ENCODE measurements at places on chromosomes 6 and 20.
A peak's percentile ranks its signal among the peaks of the same experiment; 100 is the strongest.

GRCh38 chr20:61330441-61330840 lies 78.4 kb downstream of the CDH4 start:
- DNase-seq, result no peak

DNA sequence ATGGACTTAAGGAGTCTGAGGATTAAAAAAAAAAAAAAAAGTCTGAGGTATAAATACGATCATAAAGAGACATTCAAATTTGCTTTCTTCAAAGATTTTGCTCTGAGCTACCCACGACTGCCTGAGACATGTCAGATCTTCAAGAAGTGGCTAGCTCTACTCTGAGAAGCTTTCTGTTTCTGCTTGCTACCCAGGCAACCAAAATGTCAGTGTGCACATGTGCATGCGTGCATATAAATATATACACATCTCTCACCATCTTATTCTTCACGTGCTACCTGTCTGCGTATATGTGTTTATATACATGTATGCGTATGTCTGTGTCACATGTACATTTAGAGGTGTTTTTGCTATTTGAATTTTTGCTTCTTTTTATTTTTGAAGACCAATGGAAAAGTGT lies 299.6 kb upstream of the STXBP5 start:
- DNase-seq, result no peak

DNA sequence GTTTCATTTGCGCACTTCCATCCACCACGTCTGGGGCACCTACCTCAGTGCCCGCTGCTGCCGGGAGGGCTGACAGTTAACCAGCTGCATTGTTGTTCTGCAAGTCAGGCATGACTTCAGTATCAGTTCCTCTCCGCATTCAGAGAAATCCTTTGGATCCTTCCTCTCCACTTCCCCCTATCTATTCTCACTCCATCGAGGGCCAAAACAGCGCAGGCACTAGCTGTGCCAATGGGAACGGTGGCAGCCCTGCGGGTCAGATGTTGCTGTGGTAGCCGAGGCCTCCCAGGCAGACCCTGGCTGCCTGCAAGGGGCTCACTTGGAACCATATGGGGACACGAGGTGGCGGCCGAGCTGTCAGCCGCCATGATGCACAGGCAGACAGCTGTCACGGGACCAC lies 64.2 kb upstream of the INSM1 start:
- no peak for DNase-seq

DNA sequence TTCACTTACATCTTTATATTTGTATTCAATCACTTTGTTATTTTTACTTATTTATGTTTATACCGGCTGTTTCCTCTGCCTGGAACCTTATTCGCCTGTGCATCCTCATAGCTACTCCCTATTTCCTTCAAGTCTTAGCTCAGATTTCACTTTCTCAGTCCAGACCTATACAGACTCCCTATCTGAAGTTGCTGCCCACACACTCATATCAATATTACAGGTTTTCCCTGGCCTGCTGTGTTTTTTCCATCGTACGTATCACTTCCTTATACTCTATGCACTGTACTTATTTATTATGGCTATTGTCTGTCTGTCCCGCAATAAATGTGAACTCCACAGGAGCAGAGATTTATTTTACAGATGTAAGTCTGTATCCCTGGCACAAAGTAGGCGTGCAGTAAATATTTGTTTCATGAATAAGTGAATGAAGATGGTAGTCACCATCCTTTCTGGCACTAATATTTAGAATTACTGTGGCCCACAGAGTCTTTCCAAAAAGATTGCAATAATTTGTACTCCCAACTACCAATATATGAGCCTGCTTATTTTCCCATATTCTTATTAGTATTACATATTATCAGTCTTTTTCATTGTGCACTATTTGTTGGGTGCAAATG lies 64.9 kb downstream of the TNFAIP3 start:
- DNase-seq, result no peak

GRCh38 chr6:69162811-69163210 lies 527.7 kb downstream of the ADGRB3 start:
- DNase-seq, result no peak

DNA sequence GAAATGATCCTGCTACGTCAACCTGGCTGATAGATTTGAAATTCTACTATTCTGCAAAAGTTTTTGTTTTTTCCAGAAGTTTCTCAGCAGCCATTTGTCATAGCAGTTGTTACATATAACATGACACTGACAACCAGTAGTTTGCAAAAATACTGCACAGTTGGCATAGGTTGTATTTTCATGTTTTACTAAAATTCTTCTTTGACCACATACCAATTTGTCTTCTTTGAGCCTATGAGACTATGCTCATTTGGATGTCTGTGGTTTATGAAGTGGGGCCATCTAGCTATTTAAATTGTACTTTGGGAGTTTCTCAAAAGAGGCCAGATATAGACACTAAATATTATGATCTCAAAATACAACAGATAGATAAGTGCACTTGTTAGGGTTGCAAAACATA lies 104.9 kb upstream of the PREP start:
- no peak for DNase-seq

- no peak for DNase-seq
Measured at GRCh38 chr6:143692696-143693095, 14.9 kb downstream of the PHACTR2 start.

DNA sequence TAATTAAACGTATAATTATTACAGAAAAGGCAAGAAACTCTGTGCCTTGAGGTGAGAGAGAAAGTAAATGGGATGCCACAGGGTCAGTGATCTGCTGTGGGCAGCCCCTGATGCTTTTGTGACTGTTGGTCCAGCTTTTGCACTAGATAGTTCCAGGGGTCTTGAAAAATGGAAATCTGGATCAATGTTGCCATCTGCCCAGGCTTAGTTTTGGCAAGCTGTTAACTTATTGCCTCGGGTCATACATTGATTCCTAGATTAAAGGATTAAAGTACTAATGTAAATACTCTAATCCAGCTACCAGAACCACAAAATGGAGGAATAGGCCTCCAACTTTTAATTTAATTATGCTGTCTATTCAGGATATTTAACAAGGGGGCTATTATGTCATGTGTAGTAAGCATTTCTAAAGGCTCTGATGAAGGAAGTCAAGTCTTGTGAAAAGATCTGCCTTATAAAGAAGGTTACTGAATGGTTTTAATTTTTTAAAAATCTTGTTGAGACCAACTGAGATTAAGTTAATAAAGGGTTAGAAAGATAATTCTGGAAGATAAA lies 376.0 kb upstream of the HS3ST5 start:
- no peak for DNase-seq

GRCh38 chr6:32047084-32047478 lies 8.9 kb downstream of the CYP21A2 start:
- DNase-seq, result peak; percentile 84

DNA sequence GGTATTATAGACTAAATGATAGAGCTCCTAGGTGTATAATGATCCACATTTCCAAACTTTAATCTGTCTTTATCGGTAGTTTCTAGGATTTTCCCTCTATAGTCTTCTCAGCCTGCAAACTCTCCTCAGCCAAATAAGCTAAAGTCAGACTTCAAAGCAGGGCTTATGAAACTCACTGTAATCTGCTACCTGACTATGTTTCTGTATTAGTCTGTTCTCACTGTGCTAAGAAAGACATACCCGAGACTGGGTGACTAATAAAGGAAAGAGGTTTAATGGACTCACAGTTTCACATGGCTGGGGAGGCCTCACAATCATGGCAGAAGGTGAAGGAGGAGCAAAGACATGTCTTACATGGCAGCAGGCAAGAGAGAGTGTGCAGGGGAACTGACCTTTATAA lies 928.7 kb upstream of the ADGRB3 start:
- DNase-seq, result no peak

DNA sequence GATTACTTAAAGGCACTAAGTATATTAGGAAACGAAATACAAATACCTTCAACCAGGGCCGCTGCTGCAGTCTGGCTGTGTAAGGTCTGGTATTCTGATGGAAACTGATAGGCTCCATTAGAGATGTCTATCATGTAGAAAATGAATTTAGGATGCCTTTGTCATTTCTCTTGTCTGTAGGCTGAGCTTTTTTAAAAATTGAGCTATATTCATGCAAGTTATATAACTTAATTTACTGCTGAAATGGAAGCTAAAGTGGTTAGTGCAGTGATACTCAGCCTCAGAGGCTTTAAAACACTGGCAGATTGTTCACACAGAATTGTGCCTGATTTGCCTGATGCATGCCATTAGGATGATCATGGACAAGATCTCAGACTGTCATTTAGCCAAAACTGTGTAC lies 286.2 kb upstream of the QKI start:
- DNase-seq, result no peak

GRCh38 chr6:156554160-156554559 lies 223.0 kb upstream of the ARID1B start:
- DNase-seq, result no peak

- peak; percentile 89 for DNase-seq
Measured at GRCh38 chr6:112337209-112337638, 9.9 kb upstream of the RFPL4B start.

DNA sequence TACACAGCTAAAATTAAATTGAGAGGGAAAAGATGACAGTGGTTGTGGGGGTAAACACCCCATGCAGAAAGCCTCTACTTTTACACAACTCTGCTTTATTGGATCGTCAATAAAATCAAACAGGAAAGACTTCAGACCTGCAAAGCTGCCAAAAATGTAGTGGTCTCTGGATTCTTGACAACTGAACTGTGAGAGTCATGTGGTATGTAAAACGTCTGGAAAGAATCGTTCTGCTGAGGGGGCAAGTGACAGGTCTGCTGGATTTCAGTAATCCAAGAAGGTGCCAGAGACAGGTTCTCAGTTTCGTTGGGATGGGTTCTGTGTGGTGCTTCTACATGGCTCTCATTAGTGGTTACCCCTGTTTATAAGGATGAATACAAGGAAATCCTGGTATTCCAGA lies 63.3 kb downstream of the TSPYL4 start:
- DNase-seq, result no peak

DNA sequence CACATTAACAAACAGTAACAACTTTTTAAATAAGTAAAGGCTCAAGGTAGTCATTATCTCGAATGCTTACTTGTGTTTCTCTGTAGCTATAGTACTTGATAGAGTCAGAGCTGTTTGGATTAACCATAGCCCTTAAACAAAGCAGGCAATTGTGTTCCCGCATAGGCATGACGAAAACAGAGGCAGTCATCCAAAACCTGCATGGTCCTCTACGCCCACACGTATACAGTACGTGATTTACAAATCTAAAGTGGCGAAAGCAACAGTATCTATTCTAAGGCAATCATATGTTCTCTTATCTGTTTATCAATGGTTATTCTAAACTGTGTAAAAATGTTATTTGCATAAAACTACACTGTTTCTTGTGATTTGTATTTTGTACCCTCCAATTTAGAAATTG lies 31.8 kb downstream of the HFE start:
- DNase-seq, result no peak

DNA sequence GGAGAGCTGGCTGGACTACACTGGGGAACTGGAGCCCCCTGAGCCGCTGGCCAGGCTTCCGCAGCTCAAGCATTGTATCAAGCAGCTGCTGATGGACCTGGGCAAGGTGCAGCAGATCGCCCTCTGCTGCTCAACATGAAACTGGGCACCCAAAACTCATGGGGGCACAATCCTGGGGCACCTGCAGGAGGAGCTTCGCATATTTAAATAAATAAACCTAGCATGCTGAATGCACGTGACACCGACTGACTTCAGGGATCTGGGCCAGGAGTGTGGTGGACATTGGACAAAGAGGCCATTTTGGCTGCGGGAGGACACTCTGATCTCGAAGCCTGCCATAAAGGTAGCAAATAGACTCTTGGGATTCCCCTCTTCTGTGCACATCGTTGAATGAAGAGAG lies 6.8 kb downstream of the SCAND1 start:
- peak; percentile 61 for DNase-seq

DNA sequence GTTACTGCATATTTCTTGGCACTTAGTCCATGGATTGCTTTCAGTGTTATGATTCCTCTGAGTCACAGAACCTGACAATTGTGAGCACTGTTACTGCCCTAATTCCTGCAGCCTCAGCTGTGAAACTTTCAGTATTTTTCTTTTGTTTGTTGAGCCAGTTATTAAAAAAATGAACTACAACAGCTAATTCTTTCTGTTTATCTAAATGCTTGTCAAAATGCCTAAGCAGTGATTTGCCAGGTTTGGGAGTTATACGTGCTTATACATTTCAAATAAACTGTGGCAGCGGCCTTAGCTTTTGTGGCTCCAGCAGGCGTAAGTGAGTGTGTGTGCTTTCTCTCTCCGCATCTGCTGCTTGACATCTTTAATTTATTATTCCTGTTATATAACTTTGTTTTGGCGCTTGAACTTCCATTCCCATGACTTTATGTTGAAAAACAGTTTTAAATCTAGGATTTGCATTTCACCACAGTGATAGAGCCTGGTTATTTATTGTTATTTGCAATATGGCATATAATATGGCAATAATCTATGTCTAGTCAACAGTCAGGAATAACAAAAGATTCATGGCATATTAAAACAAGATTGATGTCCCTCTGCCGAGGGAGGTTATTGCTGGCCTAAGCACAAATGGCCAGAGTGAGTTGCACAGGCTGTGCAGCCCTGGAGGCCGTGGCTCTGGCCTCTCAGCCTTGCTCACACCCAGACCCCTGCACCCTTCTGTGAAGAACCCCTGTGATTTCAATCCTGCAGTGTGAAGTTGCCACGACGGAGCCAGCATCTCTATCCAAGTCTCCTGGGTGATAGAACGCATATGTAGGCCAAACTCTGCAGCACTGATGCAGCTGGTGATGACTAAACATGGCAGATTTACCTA lies 303.4 kb downstream of the THBS2 start:
- no peak for DNase-seq

- DNase-seq, result no peak
Measured at GRCh38 chr20:47760686-47761481, 24.4 kb downstream of the SULF2 start.

DNA sequence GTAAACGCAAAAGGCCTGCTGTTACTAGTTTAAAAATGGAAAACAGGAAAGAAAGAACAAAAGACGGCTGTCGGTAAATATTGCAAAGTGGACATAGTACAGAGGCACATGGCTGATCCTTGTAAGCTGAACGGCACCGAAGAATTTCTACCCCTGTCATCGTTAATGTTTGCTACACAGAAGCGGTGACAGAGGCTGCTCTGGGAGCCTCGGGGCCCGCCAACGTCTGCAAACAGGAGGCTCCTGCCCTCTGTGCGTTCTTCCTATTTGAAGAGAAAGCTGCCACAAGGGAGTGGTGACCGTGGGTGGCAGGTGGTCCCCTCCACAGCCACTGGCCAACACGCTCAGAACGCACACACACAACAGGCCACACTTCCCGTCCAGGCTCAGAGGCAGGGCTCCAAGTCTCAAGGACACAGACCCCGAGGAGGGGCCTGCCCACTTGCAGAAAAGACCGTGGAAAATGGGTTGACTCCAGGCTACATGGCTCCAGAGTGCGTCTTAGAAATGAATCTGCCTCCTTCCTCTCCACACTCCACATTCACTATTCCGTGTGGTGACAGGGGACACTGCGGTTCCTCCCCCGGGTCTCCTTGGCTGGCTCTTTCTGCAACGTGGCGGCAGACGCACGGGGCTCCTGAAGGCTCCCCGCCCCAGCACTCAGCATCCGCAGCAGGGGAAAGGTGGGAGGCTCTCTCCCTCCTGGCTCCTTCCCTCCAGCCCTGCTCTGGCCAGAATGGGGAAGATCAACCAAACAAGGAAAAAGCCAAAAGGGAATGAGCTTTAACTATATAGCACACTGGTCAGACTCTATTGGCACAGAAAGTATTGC lies 64.5 kb downstream of the GMPR start:
- DNase-seq, result no peak
